Cerebellar nuclear complex (tissue), 1 donor: ENCODE measurements at places on chromosomes 16 and 17.

- DNase-seq = no peak
These were observed at the start of gene CCL1 for GRCh38 chr17:34363183-34363661. TSS of gene CCL1 (minus strand) at chr17:34363233. CDS start at chr17:34363161, 72 bp downstream.

DNA sequence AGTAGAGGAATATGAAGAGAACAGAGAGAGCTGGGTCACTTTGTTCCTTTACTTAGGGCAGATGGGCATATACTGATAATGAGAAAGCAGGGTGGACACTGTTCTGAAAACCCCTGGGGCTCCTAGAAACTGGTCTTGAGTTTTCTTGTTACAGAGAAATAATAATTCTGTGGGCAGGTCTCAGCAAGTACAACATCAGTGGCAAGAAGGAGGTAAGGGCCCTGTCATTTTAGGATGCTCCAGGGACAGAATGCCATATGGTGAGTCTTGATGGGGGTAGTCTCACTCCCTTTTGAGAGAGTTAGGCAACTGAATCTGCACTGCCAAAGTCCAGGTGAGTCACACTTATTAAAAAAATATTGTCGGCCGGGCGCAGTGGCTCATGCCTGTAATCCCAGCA lies 102.3 kb downstream of the KCNJ2 start:
- no peak for DNase-seq

DNA sequence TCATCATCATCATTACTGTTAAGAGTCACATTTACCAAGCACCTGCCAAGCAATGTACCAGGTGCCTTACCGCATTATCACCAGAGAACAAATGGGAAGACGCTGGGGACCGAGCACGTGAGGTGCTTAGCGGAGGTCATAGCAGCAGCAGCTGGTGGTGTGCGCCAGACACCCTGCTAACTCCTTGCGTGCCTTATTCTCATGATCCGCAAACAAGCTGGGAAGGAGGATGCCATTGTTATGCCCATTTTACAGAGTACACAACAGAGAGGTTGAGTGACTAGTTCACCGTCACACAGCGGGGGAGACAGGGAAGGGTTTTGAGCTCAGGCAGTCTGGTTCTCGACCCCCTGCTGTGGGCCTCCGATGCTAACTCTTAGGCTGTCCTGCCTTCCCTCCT lies 7.3 kb downstream of the ATP2A3 start:
- DNase-seq = no peak

DNA sequence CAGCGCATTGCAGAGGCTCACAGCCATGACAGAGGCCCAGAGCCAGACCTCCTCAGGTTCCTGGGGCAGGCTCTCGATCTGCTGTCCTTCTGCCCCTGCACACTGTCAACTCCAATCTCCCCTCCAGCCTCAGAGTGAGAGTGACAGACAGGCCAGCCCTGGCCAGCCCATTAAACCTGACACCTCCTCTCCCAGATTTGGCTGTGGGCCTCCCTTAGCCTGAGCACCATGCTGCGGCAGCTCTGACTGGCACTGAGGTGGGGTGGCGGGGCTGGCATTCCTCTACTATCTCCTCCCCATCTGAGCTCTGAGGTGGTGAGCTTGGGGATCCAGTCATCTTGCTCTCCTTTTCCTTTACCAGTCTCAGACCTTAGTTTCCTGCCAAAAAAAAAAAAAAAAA lies 15.5 kb upstream of the C1QL1 start:
- no peak for DNase-seq

DNA sequence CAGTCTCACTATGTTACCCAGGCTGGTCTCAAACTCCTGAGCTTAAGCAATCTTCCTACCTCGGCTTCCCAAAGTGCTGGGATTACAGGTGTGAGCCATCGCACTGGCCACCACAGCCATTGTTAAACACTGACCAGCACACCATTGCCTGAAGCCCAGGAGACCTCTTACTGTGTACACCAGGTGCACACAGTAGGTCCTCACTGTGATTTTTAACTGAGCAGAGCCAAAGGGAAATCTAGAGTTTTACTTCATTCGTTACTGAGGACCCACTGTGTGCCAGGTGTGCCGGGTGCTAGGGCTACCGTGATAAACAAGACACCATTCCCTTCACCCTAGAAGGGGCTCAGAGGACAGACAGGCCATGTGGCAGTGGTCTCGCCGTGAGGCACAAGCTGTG lies 4.2 kb downstream of the ITGB4 start:
- DNase-seq = no peak

DNA sequence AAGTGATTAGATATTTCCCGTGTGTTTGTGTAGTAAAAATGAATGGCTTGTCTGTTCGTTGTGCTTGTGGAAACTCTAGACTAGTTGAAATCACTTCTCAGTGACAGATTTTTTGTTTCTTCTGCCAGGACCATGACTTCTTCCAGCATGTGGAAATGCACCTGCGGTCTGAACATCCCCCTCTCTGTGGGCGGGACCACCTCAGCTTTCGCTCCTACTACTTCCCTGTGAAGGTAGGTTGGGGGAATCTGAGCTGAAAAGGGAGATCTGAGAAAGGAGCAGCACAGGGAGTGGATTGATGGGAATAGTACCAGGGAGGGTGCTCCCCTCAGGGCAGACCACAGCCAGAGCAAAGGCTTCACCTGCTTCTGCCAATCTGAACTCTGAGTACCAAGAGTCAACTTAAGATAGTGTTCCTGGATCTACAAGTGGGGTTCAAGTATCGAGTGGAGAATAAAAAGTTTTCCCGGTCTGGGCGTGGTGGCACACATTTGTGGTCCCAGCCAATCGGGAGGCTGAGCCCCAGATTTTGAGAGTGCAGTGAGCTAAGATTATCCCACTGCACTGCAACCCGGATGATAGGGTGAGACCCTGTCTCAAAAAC lies 47.5 kb downstream of the SF3B3 start:
- DNase-seq = no peak

DNA sequence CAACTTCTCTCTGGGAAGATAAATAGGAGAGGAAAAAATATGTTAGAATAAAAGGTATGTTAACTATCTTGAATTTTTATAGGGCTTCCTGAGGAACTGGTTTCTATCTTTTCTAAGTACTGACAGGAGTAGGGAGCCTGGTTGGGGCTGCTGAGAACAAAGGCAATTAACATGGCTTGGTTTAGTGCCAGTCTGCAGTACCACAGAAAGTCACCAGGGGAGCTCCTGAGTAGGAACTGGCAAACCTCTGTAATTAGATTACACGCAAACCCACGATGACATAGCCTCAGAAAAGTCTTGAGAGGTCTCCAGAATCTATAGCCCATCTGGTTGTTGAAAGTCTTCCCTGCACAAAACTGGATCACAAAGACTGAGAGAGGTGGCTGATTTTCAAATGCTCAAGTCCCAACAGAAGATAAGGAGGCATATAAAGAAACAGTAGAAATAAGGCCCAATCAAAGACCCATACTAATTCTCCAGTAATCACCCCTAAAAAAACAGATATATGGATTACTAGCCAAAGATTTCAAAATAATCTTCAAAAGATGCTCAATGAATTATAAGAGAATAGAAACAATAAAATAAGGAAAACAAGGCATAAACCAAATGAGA lies 11.7 kb upstream of the CNTNAP4 start:
- no peak for DNase-seq
